NCI-H146 (cell line): ENCODE measurements at places on chromosomes 3 and 15.

DNA sequence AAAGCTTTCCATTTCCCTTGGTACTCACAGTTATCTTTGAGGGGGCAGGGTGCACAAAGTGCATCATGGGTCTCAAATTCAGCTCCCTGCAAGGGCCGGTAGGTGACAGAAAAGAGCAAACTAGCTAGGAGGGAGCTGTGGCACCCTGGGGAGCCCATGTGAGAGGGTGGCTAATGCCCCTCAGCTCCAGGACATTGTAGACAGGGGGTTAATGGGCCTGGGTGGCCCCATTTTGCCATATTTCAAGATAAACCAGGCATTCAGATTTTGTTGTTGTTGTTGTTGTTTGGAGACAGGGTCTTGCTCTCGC, 3.7 kb upstream of the SLC6A6 start:
- DNase-seq: no peak

- peak; percentile 10 for DNase-seq
Observed at GRCh38 chr15:76566276-76566675, 229.7 kb downstream of the ISL2 start.

- DNase-seq: no peak
Observed at GRCh38 chr3:190722181-190722905, 140.2 kb downstream of the GMNC start.

DNA sequence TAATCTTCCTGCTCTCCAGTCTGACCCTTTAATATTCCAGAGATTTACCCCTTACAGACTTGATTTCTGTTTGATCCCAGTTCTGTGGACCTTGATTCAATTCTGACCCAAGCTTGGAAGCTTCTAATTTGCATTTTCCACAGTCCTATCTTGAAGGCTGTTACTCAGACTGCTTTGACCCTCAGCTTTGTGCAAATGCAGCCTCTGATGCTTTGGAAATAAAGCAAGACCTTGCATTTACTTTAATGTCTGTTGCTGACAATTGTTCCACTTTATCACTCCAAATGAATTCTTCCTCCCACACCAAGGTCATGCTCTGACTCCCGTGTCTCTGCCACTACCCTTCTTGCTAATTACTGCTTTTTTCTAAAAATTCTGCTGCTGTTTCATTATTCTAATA, 886.0 kb downstream of the TUSC7 start:
- DNase-seq: no peak

DNA sequence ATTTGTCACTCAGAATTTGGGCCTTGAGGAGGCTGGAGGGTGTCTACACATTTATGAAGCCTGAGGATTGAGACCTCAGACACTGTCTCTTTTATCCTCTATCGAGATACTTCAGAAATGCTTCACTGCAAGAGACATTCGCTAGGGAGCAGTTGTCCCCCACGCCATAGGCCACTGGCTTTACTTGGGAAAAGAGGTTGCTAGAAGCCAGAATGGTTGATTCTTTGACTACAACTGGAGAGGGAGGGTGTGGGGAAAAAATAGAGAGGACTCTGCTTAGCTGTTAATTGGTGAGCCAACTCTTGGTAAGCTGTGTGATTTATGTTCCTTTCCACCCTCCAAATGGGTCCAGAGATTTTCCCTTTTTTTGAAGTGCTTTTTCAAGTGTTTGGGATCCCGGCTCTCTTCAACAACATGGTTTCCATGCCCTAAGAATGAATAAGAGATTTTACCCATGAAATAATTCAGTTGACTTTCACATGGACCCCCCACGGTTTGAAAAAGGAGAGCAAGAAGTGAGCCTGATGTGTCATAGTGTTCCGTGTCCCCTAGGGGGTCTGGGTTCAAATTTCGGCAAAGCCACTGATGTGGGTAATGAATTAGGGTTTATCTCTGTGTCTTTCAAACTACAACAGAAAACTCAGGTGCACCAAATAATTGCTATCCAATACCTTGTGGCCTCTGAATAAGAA, 2.7 kb downstream of the BOC start:
- DNase-seq: no peak

- no peak for DNase-seq
Observed at GRCh38 chr15:58179206-58179605, 41.0 kb downstream of the AQP9 start.

- DNase-seq: no peak
Observed at GRCh38 chr3:15682561-15683185, 81.1 kb downstream of the BTD start.

- DNase-seq: no peak
Observed at GRCh38 chr3:166688665-166689064, 691.4 kb downstream of the ZBBX start.

- DNase-seq: peak; percentile 47
Observed at GRCh38 chr3:120615847-120616609, 19.9 kb downstream of the NDUFB4 start.

- DNase-seq: no peak
Observed at GRCh38 chr15:35007397-35007796, 19.3 kb upstream of the ZNF770 start.

- no peak for DNase-seq
Observed at GRCh38 chr3:159974-160373, 36.6 kb upstream of the CHL1 start.

DNA sequence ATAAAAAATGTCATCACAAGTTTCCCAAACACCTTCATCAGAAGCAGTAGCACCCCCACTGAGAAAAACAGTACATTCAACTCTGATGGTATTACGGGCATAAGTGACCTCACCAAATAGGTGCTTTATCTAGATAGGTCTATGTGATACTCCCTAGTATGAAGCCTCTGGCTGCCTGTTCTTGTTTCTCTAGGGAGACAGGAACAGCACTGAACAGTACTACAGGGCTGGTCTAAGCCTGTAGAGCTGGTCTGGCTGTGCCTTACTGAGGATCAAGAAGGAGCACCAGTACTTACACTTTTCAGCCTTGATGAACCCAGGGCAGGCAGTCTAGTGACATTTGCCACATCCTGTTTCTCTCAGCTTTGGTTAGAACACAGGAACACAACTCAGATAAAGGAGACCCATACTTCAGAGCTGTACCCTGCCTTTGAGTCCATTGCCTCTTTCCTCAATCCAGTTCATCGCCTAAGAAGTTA, 35.9 kb downstream of the OXNAD1 start:
- DNase-seq: no peak

GRCh38 chr3:117463276-117464115, 753.9 kb downstream of the TUSC7 start:
- no peak for DNase-seq

DNA sequence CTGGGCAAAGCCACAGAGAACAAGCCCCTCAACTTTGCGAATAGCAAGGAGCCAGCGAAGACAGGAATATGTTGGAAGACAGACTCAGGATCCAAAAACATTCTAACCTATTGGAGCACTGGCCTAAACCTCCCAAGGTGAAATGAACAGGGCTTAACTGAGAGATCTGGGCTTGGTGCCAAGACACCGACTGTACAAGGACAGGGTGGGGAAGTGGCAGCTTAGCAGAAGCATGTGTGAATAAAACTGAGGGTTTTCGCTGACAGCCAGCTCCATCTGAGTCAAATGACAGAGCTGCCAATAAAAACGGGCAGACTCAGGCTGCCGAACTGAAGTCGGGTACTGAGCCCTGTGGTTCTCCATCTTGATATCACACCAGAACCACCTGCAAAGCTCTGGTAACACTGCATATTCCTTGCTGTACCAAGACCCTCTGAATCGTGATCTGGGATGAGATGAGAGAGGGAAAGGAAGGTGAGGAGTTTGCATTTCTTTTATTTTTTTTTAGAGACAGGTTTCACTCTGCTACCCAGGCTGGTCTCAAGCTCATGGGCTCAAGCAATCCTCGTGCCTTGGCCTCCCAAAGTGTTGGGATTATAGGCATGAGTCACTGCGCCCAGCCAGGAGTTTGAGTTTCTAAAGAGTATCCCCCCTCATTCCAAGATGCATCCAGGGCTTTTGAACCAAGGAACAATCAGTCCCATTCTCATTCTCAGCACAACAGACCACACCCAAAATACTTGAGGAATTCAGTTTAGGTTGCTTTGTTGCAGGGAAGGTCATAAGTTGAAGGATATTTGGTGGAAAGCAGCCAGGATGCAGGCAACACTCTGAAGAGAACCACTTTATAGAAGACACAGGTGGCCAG, 6.0 kb upstream of the PLCB2 start:
- peak; percentile 29 for DNase-seq

DNA sequence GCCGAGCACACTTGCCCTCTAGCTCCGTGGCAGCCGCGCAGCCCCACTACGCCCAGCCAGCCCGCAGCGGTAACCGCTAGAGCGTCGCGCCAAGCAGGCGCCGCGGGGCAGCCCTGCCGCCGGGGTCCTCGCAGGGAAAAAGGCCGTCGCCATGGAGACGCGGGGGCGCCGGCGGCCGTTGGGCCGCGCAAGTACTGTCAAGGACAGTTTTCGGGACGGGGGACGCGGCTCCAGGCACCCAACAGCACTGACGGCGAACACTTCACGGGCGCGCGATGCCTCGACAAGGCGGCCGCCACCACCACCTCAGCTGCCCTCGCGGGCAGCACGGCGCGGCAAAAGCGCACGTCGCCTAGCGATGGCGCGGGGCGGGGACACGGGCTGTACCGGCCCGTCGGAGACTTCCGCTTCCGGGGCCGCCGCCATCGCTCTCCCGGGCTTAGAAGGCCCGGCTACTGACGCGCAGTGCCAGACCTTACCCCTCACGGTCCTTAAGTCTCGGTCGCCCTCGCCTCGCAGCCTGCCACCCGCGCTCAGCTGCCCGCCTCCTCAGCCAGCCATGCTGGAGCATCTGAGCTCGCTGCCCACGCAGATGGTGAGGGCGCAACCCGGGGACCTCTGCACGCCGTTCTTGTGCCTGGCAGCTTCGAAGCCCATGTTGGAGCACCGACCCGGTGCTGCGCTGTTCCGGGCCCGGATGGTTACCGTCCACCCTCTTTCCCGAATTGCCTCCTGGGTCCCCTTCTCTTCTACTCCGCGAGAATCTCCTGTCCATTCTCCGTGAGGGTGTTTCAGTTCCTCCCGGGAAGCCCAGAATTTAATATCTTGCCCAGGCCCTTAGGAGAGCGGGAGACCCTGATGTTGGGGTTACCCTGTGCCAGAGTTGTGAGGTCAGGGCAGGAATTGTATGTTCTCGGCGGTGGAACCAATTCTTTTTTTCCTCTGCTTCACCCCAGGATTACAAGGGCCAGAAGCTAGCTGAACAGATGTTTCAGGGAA, at the start of the genes GLT8D1 and SPCS1:
TSS of gene GLT8D1 (minus strand) at position 104 of the 999 bp plus-strand sequence. CDS start 5,331 bp downstream, outside the sequence.
TSS of gene SPCS1 (plus strand) at position 419 of the 999 bp plus-strand sequence. CDS start at position 560, 141 bp downstream.
- peak; percentile 78 for DNase-seq
